Activated T-helper 1 cell treated with anti-CD3 and anti-CD28 coated beads, Interleukin-2, amount 50 U/mL, for 16 hours (primary cell): ENCODE measurements at places on chromosomes 5 and 9.

DNA sequence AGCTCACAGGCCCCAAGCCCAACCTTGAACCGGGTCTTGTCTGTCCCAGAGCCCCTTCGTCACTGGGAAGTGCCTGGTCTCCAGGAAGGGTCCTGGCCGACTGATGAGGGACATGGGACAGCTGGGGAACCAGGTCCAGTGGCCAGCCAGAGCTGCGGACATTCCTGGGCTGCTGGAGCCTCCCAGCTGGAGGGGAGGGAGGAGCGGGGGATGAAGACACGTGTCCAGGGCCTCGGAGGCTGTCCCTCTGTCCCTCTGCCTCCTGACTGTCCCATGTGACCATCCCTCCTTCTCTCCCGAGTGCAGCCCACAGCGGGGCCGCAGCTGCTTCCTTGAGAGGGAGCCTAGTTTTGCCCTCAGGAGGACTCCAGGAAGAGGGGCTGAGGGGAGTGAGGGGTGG, 41.7 kb upstream of the UBAC1 start:
- no peak for DNase-seq

- no peak for DNase-seq
These were observed 907.0 kb upstream of the DMAC1 start for GRCh38 chr9:8706531-8706930.

DNA sequence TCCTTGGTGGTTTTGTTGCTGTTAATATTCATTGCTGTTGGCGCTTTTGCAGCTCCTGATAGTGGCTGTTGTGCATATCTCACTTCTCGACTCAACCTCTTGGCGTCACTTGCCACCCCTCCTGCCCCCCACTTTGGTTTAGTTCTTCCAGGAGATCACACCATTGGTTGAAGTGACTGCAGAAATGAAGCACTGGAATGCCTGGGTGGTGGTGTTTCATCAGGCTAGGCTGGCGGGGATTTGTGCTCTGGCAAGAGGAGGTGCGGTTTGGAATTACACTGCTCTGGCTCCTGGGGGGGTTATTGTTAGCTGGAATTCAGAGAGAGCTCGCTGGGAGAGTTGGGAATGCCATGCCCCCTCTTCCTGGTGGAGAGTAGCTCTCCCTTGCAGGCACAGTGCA, 11.5 kb downstream of the PRRC2B start:
- DNase-seq = no peak

GRCh38 chr5:116076496-116076895, 8.3 kb upstream of the COMMD10 start:
- DNase-seq = no peak

GRCh38 chr5:41012318-41012717, 58.8 kb downstream of the MROH2B start:
- DNase-seq = no peak

- DNase-seq = no peak
These were observed 8.5 kb upstream of the EGFLAM start for GRCh38 chr5:38249812-38250211.

DNA sequence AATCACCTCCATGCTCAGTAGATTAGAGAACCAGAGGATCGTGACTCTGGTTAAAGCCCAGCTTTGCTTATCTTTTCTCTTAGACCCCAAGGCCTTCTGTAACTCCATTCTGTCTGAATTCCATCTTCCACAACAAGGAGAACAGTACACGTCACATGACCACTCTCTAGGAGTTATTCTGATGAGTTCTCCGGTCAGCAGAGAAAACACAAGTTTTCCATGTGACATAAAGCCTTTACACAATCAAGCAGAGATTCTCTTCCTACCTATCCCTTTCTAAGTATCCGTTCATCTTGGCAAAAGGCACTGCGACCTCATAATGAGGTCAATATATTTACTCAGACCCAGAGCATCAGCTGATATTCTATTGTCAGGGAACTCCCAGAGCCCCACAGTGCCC, 112.3 kb downstream of the TRPM6 start:
- no peak for DNase-seq

GRCh38 chr5:121386334-121386733, 465.3 kb upstream of the FTMT start:
- DNase-seq = no peak

DNA sequence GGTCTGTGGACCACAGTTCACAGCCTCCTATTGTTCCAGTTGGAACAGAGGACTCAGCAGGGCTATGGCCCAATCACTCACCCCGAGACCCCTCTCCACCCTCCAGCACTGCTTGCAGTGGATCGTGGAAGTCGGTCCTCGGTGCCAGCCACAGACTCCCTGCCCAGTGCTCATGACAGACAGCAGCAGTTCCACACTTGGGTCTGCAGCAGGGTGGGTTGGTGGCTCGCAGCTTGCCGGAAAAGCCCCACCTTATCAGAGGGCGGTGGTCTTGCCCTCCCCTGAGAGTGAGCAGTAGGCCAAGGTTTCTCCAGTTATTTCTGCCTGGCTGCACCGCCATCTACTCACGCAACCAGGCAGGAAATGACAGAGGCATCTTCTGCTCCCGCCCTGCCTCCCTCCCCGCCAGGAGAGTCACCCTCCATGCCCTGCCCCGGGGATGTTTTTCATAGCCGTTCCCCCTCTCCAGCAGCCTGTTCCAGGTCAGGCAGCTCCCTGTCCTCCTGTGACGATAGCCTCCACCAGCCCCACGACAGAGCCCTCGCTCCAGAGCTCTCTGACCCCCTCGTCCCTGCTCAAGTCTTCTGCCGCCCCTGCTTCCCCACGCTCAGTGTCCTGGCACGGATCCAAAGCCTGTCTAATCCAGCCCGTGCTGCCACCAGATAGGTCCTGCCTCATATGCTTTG, 34.5 kb downstream of the UNC5A start:
- no peak for DNase-seq

GRCh38 chr5:169944115-169944514, 36.2 kb downstream of the INSYN2B start:
- no peak for DNase-seq

DNA sequence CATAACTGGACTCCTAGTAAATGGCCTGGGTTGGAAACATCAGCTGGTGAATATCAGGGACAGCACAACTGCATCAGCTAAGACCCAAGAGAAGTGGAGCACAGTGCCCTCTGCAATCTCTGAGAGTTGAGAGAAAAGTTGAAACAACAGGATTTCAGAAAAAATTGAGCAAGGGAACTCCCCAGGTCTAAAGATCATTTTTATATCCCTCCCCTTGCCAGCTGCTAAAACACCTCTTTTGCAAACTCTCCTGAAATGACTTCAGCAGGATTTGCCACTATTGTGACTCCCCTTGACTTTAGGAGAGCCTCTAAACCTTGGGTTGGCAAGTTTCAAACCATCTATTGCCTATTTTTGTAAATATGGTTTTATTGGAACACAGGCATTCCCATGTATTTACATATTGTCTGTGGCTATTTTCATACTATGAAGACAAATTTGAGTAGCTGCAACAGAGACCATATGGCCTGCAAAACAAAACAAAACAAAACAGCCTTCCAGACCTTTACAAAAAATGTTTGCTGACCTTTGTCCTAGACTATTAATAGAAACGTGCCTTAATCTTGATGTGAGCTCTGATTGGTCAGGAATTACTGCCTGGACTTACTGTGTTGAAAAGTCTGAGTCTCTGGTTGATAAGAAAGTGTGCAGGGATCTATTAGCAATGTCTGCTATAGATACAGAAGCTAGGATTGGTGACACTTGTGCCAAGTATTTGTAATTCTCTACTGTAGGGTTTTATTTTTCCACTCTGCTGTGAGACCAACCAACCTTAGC, 37.7 kb upstream of the PLPPR1 start:
- DNase-seq = no peak

DNA sequence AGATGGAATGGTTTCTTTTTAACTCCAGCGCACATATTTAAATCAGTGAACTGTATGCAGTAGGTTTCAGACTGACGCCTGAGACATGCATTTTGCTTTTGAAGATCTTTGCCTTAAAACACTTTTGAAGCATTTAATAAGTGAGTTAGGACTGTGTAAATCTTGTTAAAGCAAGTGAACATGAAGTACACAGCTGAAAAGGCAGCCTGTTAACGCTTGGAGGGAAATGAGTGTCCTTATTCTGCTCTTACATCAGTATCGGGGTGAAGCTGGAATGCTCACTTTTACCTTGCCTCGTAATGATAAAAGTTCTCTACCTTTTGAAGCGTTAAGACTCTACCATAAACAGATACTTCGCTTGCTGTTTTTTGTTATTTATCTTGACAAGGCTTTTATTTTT, 552.2 kb downstream of the ZNF608 start:
- no peak for DNase-seq

DNA sequence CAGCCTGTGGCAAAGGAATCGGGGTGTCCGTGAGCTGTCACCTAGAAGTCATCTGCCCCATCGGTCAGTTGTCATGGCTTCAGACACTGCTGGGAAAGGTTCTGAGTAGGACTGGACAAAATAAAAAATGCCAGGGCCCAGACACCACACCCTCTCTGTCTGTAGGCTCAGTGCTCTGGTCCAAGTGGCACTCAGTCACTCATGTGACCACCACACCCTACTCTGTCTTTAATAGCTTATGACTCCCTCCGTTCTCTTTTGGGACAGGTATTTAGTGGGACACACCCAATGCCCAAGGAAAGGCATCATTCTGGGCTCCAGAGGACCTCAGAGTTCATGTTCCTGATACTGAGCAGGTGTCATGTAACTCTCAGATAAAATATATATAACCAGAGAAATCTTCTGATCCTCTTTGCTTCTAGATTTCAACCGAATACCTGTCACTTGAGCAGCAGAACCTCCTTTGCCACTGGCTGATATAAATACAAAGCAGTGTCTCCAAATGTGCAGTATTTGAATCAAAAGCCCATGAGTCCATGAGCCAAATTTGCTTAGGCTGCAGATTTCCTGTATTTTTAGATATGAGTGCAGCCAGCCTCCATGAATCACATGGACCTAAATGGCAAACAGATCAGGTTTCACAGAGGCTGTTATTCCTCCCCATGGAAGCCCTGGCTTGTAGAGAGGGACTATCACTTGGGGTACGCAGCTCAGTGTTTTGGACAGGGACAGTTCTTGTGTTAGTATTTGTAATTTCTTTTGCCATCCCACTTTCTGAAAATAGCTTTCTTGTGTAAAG, 272.0 kb downstream of the ARHGAP26 start:
- no peak for DNase-seq

- no peak for DNase-seq
These were observed 16.7 kb downstream of the QRFP start for GRCh38 chr9:130879863-130880411.

DNA sequence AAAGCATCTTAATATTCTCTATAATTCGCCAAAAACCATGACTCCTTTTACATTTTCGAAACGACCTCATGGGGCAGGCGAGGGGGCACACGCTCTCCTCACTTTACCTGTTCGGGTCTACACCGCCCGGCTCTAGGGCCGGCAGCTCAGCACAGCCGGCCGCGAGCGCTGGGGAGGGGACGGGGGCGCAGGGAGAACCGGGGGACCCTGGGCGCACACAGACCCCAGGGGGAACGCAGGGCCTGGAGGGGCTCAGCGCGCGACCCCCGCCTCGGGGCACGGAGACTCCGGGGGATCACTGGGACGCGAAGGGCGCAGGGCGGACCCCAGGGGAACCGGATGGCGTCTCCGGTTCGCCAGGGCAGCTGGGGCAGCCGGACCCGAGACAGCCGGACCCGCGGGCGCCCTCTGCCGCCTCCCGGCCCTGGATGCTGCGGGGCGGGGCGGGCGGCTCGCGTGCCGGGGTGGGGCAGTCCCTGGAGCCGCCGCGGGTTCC, at the start of gene AHRR:
AHRR (plus strand) TSS at position 485 of the 496 bp plus-strand sequence. CDS start 22,189 bp downstream, outside the sequence.
- DNase-seq = no peak

GRCh38 chr9:13513286-13513685, 233.8 kb upstream of the MPDZ start:
- no peak for DNase-seq

DNA sequence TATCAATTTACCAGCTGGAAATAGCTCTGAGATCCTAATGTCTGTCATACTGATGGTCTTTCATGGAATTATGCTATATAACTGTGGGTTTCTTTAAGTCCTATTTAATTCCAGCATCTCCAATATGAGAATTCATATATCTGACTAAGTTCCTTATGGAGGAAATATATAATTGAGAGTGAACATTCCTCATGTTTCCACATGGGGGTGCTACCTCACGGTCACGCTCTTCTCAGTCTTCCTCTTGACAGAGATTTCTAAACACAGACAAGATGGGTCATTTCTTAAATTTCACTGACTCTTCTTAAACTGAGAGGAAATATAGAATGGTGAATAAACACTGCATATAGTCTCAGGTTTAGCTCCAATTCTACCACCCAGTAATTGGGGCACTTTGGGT, 212.1 kb downstream of the SLF1 start:
- no peak for DNase-seq

DNA sequence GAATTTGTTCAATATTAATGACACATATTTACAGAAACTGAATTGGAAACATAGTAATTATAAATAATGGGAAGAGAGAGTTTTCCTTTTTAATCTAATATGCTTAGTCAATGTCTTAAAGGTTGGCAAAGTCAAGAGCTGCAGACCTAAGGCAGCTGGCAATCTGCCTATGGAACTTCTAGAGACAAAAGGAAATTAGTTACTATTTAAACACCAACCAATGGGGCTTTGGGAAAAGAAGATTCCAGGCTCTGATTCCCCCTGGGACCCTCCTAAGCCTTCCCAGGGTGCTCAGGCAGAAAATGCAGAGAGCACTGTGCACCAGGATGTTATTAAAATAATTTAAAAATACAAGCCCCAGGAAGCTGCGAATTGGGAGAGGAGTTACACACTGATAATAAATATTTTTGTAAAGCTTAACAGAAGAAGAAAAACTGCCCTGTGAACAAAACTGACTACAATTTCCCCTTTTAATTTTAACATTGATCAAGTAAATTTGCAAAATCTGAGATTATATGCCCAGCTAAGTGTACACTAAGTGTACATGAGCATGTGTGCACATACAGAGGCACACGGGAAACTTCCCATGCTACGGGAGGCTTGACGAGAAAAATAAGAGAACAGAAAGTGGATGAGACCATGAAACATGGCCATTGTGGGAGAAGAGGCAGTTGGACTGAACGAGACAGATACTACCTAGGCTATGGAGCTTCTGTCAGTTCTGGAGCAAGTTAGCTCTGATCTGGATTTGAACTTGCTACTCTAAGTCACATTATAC, 77.4 kb upstream of the ADAMTS16 start:
- no peak for DNase-seq

DNA sequence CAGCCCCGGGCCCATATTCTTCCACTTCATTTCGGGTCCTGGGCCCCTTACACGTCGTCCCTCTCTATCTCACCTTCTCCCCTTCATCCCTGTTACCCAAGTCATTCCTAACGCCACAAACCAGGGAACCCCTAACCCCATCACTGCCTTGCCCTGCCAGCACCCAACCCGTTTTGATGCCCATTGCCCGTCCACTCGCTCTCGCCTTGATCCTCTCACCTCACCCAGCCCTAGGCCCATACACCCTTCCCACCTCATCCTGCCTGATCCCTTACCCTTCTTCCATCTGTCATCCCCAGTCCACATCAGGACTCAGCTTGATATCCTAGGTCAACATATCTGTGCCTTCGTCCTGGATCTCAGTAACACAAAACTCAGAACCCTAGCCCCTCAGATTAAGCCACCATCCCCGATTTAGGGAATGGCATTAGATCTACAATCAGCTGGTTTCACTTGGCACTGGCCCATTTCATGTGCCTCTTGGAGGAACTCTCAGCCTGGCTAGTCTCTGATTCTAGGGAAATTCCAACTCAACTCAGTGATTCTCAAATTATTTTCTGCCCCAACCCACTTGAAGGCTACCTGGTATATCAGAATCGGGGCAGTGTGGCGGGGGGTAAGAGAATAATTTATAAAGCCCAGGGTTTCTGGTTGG, 489 bp downstream of the CHMP5 start:
- no peak for DNase-seq
